LHCN-M2 (cell line): ENCODE measurements at places on chromosomes 12 and 14. TPM values are rescaled to one million over a fixed set of nuclear protein-coding genes. Genes with fewer than 3 reads are reported as not detected.
A peak's percentile ranks its signal among the peaks of the same experiment; 100 is the strongest.

DNA sequence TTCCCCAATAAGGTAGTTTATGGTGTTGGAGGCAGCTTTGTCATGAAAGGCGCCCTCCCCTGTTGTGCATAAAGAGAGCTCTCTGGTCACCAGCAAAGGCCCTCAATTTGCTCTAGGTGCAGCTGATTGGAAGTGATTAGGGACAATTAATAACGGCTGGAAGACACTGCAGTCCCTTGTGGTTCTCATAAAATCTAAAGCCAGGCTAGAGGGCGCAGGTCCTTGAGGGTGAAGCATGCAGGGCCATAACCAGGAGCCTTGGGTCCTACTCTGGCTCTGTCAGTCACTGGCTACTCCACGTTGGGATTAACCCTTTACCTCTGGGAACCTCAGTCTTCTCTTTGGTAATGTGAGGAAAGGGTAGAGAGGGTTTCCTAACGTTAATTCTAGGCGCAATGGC is 1.9 kb downstream of the DAAM1 start:
- DNase-seq: peak; percentile 35

DNA sequence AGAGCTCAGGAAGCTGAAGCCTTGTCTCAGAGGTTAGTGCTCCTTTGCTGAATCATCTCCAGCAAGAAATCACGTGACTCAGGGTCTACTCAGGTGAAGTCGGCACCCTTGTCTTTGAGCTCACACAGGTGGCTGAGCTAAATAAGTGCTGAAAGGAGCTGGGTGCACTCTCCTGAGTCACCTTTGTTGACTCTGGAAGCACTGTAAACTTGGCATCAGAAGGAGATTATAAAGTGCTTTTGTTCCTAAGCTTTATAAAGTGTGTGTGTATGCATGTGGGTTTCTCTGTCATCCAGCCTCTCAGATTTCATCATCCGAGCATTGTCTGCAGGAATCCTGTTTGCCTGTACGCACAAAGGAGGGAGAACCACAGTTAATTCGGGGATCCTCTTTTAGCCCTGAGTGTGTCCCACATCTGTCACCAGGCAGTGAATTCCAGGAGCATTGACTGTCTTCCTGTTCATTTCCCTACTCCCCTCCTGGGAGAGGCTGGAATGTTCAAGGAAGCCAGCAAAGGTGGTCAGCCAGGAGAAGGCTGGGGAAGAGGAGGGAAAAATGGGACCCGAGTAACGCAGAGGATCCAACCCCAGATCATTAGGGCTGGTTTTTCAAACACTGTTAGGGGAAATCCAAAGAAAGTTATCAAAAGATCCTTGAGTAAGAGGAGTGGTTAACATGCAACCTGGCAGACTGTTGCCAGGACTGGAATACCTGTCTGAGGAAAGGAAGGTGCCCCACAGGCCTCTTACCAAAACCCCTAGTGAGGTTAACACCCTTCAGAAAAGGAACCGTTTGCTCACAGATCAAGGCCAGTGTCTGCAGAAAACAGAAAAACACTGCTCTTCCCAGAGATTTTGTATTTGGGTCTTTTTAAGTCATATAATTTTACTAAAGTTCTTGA is 157.5 kb upstream of the HIF1A start:
- DNase-seq: peak; percentile 86

Gene FAIM2
- 4.1 and 4.2 TPM in 2 replicates for total RNA-seq

DNA sequence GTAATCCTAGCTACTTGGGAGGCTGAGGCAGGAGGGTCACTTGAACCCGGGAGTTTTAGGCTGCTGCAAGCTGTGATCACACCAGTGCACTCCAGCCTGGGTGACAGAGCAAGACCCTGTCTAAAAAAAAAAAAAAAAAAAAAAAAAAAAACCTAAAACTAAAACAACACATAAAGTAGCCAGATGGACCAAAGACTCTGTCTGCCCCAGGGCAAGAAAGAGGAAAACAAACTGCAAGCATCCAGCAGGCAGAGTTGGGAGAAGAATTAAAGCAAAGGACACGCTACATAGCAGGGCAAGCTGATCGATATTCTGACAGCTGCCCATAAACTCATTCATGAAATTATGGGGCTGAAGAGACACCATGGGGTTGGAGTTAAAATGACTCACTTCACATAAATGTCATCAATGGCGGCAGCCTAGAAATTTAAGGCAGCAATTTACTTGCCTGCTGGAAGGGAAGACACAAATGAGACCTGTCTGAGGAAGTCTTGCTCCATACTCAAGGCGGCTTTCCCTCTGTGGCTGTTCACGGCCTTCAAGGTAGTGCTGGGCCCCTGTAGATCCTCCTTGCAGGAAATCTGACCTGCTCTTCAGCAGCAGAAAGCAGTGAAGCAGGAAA is 259.1 kb upstream of the FKBP4 start:
- no peak for DNase-seq

GRCh38 chr12:6263931-6264330 is 46.6 kb upstream of the PLEKHG6 start:
- no peak for DNase-seq

Gene CDCA3
- 101 and 120 TPM in 2 replicates for total RNA-seq

- DNase-seq: no peak
These were observed 68.2 kb upstream of the MDM1 start for GRCh38 chr12:68400226-68400829.

Gene OLR1
- not detected in 2 replicates for total RNA-seq

Gene MIPOL1
- total RNA-seq: 9.9 and 12.4 TPM in 2 replicates

Gene WNT1
- not detected in 2 replicates for total RNA-seq

- peak; percentile 82 for DNase-seq
These were observed 15.6 kb upstream of the LRTM2 start for GRCh38 chr12:1804545-1805332.

GRCh38 chr12:67816269-67816668 is 167.7 kb downstream of the DYRK2 start:
- DNase-seq: peak; percentile 3

- no peak for DNase-seq
These were observed 100.1 kb downstream of the SCARB1 start for GRCh38 chr12:124763594-124763979.
